ENCODE measurements at places on chromosomes 2 and 18. TPM values are rescaled to one million over a fixed set of nuclear protein-coding genes. Genes with fewer than 3 reads are reported as not detected.

IER3IP1 gene
- 8.8 TPM for polyA plus RNA-seq

STARD6 gene
- polyA plus RNA-seq, result not detected

MAB21L4 gene
- polyA plus RNA-seq, result 181 TPM

SRD5A2 gene
- not detected for polyA plus RNA-seq

TEKT4 gene
- polyA plus RNA-seq, result 0.10 TPM

Data from esophagus (tissue), 2 donors.